Stimulated activated CD4-positive, alpha-beta T cell treated with anti-CD3 and anti-CD28 coated beads, TNF-alpha, amount 100 ng/mL, for 24 hours (primary cell): ENCODE measurements at places on chromosomes 7 and 10.

DNA sequence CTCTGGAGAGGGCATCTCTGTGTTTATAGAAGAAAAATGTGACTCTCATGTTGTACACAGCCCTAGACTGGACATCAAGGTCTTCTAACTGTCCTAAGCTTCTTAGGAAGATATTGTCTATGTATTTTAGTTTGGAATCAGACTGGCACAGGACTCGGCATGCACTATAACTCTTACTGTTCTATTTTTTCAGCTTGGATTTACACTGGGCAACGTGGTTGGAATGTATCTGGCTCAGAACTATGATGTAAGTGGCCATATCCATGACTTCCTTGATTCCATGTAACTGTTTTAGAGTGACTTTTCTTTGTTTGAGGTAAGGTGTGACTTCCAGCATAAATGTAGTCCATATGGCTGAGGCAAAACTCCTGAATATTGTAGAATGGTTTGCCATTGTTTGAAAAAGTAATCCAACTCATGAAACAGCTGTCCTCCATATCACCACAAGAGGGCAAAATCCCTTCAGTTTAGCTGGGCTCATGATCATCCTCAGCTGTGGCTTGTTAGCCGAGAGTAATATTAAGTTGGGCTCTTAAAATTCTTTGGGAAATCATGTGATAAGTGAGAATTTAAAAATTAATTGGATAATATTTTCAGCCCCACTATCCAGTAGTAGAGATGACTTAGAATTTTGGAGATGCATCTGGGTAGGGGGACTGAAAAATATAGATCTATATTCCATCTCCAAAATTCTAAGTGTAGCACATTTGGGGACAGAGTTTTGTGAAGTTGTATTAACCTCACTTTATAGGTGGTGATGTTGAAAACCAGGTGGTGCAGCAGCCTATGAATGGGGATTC is 10.4 kb downstream of the STMP1 start:
- no peak for DNase-seq

GRCh38 chr7:954330-955238 is at the start of gene ADAP1:
TSS of gene ADAP1 (minus strand) at chr7:954680. CDS start at chr7:954477, 203 bp downstream.
- peak; percentile 59 for DNase-seq

DNA sequence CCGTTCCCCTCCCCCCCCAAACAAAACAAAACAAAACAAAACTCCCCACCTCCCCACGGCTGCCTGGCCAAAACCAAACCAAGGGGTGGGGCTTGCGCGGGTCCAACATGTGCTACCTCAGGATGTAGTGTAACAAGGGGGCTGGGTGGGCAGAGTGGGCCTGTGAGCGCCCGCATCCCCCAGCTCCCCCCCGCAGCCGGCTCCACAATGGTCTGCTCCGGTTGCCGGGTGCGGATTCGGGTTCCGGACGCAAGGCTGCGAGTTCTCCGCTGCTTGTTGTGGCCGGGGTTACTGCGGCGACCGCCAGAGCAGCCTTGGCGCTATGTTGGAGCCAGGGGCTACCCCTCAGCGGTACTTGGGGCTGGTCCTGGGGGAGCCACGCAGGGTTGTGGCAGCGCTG is 4.9 kb downstream of the C10orf143 start:
- DNase-seq, result no peak

DNA sequence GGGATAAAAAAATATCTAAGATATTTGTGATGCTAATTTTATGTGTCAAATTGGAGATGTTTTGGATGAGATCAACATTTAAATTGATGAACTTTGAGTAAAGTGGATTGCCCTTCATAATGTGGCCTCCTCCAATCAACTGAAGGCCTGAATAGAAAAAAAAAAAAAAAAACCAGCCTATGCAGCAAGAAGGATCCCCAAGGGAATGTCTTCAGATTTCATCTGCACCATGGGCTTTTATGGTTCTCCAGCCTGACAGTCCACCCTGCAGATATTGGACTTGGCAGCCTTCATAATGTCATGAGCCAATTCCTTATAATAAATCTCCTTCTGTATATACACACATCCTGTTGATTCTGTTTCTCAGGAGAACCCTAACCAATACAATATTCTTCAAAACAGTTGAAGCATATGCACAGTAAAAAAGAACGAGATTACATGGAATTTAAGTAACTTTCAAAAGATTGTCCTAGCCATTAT is 316.9 kb upstream of the PLXDC2 start:
- no peak for DNase-seq

DNA sequence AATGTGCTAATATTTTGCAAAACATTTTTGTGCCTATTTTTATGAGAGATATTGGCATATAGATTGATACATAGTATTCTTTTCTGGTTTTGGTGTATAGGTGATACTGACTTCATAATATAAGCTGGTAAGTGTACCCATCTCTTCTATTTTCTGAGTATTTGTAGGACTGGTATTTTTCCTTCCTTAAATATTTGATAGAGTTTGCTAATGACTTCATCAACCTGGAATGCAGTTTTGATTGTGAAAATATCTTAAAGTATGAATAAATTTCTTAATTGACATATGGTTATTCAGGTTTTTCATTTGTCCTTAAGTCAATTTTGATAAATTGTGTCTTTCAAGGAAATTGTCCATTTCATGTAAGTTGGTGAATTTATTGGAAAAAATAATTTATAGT is 6.1 kb upstream of the SCRN1 start:
- no peak for DNase-seq

GRCh38 chr10:75827587-75828021 is 396.2 kb downstream of the LRMDA start:
- no peak for DNase-seq
